Myocyte (in vitro differentiated cells): ENCODE measurements at places on chromosomes 2 and 18. TPM values are rescaled to one million over a fixed set of nuclear protein-coding genes. Genes with fewer than 3 reads are reported as not detected.
A peak's percentile ranks its signal among the peaks of the same experiment; 100 is the strongest.

GRCh38 chr2:136131961-136132824 lies 14.2 kb upstream of the CXCR4 start:
- no peak for DNase-seq

- DNase-seq, result no peak
These were observed 223.6 kb downstream of the LRRTM1 start for GRCh38 chr2:80080957-80081356.

GRCh38 chr2:60556175-60556574 lies 2.7 kb upstream of the BCL11A start:
- no peak for DNase-seq

Gene C18orf63
- total RNA-seq, result not detected in 2 replicates

DNA sequence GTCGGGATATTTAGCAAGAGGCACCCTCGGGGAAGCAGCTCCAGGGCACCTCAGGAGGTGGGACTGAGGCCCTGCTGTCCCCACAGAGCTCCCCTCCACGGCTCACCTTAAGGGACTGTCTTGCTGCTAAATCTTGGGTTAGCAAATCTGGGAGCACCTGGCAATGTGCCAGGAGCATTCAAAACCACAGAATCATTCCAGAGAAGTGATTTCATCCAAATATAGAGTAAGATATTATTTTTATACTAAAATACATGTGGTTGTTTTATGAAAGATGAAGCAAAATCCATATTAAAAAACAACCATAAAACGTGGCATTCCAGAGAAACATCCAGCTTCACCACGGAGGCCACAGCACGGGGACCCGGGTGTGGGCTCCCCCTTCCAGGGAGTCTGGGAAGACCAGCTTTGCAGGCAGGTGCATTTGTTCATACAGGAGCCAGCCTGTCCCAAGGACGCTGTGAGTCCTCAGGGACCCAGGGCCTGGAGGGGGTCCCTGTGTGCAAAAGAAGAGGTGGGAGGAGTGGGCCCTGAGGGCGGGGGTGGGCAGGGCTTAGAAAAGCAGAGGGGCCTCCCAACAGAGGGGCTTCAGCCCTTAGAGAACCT lies 16.3 kb downstream of the HS1BP3 start:
- DNase-seq, result peak; percentile 72

- DNase-seq, result no peak
These were observed 49.5 kb upstream of the TMEM87B start for GRCh38 chr2:112005406-112006075.

Gene ING5
- total RNA-seq, result 18.7 and 21.4 TPM in 2 replicates

DNA sequence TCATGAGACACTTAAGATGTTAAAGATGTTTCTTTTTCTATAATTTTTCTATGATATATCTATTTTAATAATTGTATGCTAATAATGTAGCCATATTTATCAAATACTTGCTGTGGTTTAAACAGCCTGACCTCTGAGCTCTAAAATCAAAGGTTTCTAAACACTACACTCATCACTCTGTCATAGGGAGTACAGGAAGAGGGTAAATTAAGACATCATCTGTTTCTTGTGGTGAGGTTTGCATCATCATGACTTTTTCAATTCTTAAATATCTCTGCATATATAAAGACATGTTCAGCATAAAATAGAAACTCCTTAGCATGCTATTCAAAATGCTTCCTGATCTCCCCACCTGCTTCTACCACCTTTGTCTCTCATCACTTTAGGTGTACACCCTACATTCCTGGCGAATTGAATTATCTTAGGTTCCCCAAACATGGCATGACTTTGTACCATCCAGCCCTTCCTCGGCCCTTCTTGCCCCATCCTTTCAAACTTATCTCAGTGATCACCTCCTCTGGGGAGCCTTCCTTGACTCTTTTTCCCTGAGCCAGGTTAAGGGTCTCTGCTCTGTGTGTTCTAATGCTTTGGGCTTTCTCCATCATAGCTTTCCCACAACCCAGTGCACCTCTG lies 105.3 kb upstream of the TTN start:
- DNase-seq, result peak; percentile 34

Gene CHST9
- total RNA-seq, result not detected in 2 replicates

DNA sequence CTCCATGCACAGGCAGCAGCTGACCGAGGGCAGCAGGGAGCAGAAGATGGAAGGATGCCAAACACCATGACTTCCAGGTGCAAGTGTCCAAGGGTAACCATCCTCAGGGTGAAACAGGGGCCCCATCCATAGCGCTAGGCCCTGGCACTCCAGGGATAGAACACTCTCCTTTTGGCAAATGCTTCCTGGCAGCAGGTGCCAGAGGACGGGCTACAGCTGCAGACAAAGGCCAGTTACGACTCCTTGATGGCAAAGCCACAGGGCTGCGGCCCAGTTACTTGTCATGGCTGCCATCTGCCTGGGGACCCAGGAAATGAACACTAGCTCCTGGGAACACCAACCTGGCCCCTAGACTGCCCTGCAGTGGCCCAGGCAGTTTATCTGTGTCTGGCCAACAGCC lies 178.8 kb downstream of the TMEM163 start:
- DNase-seq, result no peak

DNA sequence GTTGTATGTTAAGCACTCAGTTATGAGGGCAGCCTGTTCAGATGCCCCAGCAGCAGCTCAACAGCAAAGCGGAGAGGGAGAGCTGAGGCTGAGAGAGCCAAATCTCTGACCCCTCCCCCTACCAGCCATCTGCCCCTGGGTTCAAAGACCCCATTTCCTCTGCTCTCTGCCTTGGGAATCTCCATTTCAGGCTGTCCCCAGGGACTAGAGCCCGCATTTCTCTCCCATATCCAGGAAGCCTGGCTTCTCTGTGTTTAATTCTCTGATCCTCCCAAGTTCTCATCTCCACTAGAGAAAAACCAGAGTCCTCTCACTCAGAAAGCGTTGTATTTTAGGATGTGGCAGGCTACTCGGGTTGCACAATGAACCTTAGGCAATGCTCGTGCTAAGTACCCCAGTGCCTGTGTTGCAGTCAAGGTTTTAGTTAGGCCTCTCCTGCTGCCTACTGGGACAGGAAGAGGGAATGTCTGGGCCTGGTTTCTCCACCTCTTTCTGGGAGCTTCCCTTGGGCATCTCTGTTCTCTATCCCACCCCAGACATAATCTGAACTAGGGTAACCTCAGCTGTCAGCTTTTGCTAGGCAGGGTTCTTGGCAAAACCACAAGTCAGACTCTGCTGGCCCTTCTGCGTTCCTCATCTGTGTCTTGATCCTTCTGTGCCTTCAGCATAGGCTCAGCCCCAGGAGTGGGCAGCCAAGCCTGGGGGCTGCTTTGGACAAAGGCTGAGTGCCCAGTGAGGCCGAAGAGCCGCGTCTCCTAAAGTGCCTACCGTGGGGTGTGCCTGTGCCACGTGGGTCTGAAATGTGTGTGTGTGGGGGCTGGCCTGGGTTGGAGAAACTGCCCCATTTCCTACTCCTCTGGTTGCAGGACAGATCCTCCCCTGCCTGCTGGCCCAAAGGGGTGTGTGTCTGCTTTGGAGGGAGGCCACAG lies 96.8 kb downstream of the STPG4 start:
- DNase-seq, result peak; percentile 85

Gene GDF7
- not detected in 2 replicates for total RNA-seq

Gene ALK
- 0.27 TPM in 1 of 2 replicates, not detected in the other for total RNA-seq

- DNase-seq, result peak; percentile 95
These were observed 33.1 kb downstream of the CHN1 start for GRCh38 chr2:174971868-174972781.

- no peak for DNase-seq
These were observed 203.2 kb downstream of the ETAA1 start for GRCh38 chr2:67600222-67600871.

Gene SERPINB10
- total RNA-seq, result not detected in 2 replicates

DNA sequence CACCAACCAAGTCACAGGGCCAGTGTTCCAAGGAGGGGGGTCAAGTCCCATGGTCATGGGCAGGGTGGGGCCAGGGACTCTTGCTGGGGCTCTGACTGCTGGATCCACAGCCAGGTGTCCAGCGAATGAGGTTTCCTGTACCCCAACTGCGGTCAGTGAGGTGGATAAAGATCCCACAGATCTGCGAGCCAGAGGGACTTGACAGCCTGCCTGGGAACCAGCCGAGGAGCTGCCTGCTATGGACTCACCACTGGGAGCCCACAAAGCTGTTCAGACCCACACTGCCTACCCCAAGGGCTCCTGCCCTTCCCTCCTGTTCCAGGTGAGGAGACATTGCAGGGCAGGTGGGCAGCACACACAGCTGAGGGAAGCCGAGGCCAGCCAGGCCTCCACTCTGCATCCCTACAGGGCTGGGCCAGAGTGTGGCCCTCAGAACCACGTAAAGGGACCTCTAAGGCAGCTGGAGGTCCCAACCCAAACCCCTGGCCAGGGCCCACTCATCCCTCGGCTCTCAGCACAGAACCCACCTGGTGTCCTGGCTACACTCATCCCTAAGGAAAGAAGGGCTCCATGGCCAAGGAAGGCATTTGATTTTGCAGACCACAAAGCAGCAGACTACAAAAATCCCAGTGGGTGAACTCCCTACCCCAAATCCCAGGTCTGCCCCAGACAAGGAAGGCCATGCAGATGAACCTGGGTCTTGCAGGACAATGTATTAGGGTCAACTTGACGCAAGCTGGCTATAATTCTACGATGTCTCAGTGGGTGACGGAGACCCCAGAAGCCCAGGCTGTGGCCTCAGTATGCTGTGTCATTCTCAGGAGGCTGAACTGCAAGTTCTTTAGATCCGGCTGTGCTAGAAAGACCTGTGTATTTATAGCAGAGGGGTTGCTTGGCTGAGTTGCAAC lies 209.2 kb downstream of the MGAT5 start:
- no peak for DNase-seq

DNA sequence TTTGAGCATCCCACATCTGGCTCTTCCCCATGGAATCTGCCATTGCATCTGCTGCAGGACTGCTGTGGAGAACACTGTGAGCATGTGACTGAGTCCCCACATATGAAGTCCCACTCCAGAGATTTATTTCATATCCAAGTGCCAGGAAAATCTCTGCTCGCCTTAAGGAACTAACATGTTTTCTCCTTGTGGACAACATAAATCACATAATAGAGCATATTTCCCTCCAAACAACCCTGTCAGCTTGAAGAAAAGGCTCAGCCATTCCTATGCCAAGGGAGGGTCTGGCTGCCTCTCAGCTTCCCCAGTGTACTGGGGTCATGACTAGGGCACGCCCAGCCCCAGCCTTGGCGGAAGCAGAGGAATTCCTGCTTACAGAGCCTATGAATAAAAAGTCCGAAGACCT lies 193.7 kb downstream of the DNER start:
- no peak for DNase-seq

Gene UPP2
- not detected in 2 replicates for total RNA-seq

- peak; percentile 69 for DNase-seq
These were observed 27.8 kb upstream of the GAREM2 start for GRCh38 chr2:26144953-26145680.

- DNase-seq, result peak; percentile 31
These were observed 50.2 kb upstream of the ANKRD44 start for GRCh38 chr2:197360744-197361156.

DNA sequence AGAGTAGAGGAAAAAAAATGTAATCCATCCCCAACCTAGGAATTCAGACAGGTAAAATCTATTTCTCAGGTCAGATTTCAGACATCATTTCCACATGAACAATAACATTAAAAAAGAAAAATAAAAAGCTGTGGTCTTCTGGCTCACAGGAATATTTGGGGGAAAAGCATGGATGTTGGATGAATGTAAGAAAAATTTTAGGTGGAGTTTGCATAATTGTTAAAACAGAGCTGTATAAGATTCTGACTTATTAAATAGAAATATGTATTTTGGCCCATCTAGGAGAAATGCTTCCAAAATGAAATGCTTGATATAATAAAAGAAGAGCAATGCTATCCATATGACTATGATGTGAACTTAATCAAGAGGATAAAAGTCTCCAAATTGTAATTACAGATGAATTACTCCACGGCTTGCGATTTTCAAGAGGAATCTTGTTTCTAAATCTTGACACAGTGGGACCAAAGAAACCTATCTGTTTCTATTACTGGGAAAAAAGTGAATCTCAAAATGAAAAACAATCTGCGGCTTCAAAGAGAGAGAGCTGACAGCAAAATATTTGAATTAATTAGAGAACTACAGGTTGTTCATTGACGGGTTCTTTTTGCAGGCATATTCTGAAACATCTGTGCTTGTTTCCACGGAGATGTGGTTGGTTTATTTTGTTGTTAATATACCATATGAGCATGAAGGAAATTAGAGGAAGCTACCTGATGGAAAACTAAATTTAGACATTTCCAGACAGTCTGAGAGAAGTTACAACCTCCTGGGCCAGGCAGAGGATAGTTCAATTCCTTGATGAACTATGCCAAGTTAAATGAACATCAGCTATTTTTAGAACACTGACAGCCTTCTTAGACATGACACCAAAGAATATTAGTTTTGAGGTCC lies 468.7 kb downstream of the PID1 start:
- no peak for DNase-seq

Gene GRHL1
- total RNA-seq, result 0.47 and 1.4 TPM in 2 replicates

DNA sequence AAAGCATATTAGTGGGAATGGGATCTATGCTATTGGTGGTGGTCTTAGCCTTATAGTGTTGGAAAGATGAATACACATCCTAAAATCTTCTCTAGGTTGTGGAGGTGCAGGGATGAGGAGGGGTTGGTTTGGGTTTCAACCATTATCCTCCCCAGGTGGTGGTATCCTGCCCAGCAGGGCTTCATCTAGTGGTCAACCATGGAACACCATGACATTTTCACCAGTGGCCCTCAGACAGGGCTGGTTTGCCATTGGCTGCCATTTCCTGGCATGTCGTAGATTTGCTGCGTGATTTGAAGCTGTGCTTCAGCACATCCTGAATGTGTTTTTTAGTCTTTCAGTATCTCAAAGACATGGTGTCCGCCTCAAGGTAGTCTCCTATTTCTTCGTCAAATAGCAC lies 391.2 kb upstream of the HNRNPA3 start:
- no peak for DNase-seq

GRCh38 chr2:126707941-126708340 lies 52.0 kb downstream of the GYPC start:
- DNase-seq, result no peak

GRCh38 chr2:73112026-73112912 lies 479 bp downstream of the RAB11FIP5 start:
- peak; percentile 45 for DNase-seq

GRCh38 chr2:137435162-137435561 lies 529.1 kb upstream of the HNMT start:
- no peak for DNase-seq

Gene DSC1
- not detected in 2 replicates for total RNA-seq

GRCh38 chr2:196220671-196221070 lies 49.3 kb upstream of the STK17B start:
- no peak for DNase-seq

DNA sequence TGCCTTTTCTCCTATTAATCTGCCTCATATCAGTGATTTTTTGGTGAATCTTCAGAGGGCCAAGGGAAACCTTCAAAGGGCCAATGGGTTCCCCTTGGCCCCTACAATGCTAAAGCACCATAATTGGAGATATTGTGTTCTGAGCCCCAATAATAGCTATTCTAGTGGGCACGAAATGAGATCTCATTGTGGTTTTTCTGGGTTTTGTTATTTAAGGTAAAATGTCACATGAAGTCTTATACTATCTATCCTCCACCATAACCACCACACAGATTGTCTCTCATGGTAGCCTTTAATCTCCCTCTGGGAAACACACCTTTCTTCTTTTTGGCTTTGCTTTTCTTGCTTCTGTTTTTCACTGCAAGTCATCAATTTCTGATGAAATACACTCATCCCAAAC lies 152.8 kb downstream of the B3GNT2 start:
- DNase-seq, result no peak
